ENCODE measurements at places on chromosomes 3 and 15.
A peak's percentile ranks its signal among the peaks of the same experiment; 100 is the strongest.

DNA sequence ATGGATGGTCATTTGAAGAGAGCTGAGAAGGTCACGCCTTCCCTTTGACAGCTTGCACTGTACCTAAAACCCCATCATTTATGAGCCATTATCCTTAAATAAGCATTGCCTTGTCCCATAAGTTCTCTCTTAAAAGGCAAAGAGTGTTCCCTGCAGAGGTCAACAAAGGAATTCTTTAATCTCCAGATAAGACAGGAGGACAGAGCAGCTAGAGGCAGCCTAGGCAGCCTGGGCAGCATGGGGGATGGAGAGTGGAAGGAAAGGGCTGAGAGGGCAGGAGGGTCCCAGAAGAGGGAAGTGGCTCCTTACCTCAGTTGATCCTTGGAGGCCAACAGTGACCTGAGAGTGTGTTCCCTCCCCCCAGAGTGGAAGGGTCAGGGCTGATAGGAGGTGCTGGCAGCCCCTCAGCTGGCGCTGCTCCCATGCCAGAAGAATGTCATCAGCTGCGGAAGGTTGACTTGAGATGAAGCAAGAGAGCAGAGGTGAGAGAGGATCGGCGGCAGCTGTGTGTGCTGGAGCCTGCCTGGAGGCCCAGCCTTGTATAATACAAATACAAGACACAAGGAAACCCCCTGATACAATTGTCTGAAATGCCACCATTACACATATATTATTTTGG lies 12.8 kb downstream of the KBTBD13 start:
- peak; percentile 67 for DNase-seq

- DNase-seq, result peak; percentile 81
Measured at GRCh38 chr3:195162033-195162669, 108.8 kb downstream of the XXYLT1 start.

DNA sequence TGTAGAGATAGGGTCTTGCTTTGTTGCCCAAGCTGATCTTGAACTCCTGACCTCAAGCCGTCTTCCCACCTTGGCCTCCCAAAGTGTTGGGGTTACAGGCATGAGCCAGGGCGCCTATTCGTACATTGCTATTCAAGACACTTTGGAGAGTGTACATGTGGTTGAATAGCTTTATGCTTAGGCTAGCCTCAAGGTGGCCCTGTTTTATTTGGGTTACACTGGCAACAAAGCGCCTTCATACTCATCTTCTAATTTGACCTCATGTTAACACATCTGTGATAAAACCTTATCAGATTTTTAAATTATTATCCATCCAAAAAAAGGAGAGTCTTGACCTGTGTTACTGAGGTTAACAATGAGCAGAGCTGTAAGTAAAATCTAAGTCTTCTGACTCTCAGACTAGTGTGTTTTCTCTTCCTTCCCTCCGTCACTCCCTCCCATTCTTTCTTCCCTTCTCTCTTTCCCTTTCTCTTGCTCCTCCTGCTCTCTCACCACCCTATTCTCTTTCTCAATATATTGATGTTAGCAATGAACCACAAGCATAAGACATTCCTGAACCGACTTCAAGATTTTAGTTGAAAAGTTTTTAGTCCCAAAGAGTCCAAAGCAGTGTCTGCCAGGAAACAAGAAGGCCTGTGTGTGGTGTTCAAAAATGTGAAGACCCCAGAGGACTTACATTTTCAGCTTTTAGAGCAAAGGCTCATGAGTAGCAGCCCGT lies 603.7 kb upstream of the CFAP20DC start:
- DNase-seq, result no peak

GRCh38 chr3:68060191-68060590 lies 405.8 kb upstream of the SUCLG2 start:
- no peak for DNase-seq

- DNase-seq, result no peak
Measured at GRCh38 chr3:131699001-131699400, 196.2 kb upstream of the MRPL3 start.

DNA sequence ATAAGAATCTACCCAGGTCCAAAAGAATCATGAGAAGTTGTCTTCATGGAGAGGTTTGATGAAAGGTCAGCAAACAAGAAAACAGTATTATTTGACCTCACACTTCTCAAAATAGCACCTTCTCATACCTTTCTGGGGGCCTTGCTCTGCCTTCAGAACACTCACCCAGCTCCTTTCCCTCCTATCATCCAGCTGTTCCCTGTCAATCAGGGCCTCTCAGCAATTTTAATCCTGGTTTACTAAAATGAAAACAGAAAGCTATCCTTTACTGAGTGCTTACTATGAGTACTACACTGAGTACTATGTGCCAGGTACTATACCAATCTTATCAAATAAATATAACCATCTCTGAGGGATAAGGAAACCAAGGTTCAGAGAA lies 138.6 kb downstream of the GAP43 start:
- no peak for DNase-seq

DNA sequence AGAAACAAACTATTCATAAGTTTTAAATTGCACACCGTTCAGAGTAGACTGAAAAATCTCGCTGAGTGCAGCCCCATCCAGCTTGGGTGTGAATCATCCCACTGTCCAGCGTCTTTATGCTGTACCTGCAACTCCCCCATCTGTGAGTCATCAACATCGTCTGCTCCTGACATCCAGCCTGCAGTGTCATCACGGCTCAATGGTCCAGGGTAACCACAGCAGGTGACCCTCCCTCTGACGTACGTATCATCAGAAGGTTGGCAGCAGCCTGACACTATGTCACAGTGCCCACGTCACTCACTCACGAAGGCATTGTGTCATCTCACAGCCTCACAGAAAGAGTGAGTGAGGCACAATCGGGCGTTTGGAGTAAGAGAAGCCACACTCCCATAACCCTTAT lies 65.2 kb downstream of the TPRA1 start:
- DNase-seq, result no peak

GRCh38 chr3:122356402-122356801 lies 26.6 kb downstream of the MIX23 start:
- DNase-seq, result no peak

GRCh38 chr3:64384561-64384960 lies 159.3 kb upstream of the PRICKLE2 start:
- no peak for DNase-seq

GRCh38 chr3:30344288-30344687 lies 262.1 kb upstream of the TGFBR2 start:
- no peak for DNase-seq

DNA sequence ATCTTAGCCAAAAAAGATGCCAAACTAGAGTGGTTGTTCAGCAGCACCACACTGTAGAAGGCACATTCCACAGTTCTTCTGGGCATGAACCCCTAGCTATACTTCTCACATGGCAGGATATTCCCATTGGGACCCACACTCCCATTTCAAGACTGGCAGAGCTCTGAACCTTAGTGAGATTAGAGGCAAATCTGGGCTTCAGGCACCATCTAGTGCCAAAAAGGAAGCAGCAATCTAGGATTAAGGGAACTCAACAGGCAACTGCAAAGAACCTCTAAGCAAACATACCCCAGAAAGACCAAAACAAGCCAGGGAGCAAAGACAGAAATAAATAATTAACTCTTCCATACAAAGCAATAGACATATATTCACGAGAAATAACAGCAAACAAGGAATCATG lies 66.2 kb downstream of the TAFA4 start:
- DNase-seq, result no peak

- DNase-seq, result no peak
Measured at GRCh38 chr3:160210799-160211221, 14.4 kb upstream of the C3orf80 start.

- no peak for DNase-seq
Measured at GRCh38 chr3:69848113-69848512, 108.8 kb downstream of the MITF start.

DNA sequence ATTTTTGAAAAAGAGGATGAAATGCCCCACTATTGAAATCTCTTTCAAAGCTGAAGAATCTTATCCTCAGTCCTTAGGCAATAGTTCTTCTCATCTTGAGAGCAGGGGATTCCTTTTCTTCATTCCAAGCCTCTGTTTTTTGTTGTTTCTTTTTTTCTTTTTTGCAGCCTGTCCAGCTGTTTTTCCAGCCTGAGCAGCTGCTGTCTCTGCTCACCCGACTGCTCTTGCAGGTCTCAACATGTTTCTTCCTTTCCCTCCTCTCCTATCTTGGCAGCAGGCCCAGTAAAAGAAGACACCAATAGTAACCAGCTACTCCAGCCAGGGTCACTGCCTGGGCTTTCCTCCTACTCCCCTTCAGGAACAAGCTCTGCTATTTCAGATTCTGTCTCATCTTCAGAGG lies 23.8 kb downstream of the MEX3B start:
- no peak for DNase-seq

DNA sequence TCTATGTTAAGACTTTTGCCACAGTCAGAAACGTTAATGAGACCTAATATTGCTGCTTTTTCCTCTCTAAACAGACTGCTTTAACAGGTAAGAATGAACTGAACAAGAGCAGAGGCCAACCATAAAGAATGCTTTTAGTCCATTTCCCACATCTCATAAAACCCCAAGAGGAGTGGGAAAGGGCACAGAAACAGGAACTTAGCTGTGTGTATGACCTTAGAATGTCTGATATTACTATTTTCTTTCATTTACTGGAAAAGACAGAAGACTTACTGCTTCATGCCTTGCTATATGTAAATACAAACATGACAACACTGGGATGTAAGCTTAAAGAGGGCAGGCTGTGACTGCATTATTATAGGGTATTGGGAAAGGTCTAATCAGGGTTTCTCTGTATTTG lies 115.0 kb downstream of the ISL2 start:
- no peak for DNase-seq
